ENCODE measurements at places on chromosomes 4 and X.

DNA sequence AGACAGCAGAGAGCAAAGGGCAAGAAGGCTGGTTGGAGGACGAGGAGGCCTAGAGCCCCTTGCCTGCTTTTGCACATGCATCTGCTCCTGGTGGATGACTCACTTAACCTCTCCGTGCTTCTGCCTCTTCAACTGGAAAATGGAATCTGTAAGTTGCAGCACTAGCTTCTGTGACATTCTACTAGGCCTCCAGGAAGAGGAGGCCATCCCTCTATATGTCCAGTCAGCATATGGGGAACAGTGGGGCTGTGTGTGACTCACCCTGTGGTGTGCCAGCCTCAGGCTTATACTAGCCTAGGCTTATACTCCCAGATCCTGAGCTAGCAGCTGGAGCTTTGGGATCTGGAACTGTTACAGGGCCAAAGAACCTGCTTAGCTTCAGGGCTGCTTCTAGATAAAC lies 36.0 kb downstream of the RTL9 start:
- no peak for DNase-seq

- DNase-seq: no peak
Observed at GRCh38 chrX:17449866-17450265, 74.9 kb downstream of the NHS start.

DNA sequence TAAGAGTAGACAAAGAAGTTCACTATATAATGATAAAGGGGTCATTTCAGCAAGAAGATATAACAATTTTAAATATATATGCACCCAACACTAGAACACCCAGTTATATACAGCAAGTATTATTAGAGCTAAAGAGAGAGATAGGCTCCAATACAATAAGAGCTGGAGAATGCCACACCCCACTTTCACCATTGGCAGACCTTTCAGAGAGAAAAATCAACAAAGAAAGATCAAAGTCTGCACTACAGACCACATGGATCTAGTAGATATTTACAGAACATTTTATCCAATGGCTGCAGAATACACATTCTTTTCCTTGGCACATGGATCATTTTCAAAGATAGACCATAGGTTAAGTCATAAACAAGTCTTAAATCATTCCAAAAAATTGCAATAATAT lies 479.7 kb upstream of the DIAPH2 start:
- no peak for DNase-seq

DNA sequence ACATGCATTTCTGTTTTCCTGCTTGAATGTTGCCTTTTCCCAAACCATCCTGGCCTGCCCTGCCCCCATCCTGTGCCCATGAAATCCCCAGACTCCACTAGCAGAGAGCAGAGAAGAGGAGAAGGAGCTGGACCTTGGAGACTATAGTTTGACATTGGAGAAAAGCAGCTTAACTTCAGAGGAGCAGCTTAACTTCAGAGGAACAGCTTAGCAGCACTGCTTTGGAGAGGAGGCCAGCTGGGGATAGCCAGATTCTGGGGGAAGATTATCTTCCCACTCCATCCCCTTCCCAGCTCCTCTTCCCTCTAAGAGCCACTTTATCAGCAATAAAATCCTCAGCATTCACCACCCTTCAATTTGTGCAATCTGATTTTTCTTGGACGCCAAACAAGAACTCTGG lies 443.0 kb downstream of the PCDH10 start:
- no peak for DNase-seq

- no peak for DNase-seq
Observed at GRCh38 chr4:72311291-72311690, 257.7 kb downstream of the ADAMTS3 start.

GRCh38 chrX:26653050-26653449 lies 437.1 kb downstream of the MAGEB5 start:
- DNase-seq: no peak

DNA sequence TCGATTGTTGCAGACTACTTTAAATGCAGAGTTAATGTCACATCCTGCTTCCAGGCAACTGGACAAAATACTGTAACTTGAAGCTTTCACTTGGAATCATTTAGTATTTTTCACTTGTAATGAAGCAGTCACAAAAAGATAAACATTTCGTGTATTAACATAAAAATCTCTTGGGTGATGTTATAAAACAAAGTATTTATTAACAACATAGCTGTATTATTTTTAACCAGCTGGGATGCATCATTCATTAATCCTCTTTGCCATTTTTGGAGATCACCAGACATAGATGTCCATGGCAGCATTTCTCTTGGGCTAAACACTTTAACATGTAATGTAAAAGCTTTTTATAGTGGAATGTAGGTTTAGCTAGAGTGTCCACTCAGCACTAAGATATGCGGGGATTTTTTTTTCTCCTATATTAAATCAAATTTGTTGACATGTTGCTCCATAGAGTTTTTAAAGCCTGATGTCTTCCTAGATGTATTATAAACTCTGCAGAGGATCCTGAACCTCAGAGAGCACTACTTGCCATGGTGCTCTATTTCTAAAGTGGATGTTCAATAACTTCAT lies 193.7 kb upstream of the SPANXN4 start:
- DNase-seq: peak; percentile 24

DNA sequence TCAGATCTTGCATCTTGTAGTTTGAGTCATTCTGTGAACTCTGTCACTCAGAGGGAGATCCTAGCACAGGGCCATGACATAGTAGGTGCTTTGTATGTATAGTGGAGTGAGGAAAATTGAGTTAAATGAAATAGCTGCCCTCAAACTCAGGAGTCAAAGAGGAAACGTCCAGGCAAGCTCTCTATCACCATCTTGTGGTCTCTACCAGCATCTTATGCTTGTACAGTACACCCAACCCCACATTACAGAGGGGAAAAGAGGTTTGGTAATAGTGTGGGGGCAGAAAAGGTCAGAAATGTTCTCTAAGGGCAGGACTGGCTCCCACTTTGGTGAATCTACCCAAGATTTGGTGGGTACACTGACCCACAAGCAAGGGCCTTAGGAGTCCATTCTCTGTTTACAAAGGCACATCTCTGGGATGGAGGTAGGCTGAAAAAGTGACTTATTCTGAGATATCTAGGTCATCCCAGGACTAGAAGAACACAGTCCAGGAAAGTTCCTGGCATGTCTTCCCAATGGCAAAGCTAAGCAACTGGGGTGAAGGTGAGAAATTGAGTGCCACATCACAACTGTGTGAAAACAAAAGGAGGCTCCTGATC lies 131.8 kb downstream of the OR13H1 start:
- no peak for DNase-seq

GRCh38 chr4:145861336-145862318 lies 77.0 kb downstream of the ZNF827 start:
- no peak for DNase-seq

DNA sequence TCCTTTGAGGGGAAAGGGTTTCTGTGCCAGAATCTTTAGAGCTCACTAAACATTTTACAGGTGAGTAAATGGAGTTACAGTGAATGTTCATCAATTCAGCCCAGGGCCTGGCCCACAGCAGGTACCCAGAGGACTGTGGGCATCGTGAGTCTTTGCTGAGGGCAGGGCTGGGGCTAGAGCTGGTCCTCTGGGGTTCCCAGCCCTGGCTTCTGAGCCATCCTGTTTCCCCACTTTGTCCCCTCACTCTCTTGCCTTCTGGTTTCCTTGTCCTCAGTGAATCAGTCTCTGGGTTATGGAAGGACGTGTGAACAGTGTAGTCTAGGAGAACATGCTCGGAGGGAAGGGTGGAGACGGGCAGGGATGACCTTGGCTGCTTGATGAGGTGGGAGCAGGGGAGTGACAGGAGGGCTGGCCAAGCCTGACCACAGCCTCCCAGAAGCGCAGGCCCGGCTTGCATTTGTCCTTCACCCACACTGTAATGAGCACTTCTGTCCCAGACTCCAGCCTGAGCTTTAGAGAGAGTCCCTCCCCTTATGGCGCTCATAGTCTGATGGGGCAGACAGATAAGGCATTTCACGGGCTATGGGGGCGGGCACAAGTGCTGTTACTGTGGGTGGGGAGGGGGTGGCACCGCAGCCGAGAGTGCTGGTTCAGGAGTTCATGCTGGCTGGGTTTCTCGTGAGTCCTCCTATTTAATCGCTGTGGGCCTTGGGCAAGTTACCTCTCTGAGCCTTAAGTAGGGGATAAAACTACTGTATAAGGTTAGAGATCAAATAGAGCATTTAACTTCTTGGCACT lies 17.3 kb downstream of the TBC1D14 start:
- no peak for DNase-seq

GRCh38 chr4:64713256-64713840 lies 304.1 kb upstream of the TECRL start:
- peak; percentile 9 for DNase-seq

DNA sequence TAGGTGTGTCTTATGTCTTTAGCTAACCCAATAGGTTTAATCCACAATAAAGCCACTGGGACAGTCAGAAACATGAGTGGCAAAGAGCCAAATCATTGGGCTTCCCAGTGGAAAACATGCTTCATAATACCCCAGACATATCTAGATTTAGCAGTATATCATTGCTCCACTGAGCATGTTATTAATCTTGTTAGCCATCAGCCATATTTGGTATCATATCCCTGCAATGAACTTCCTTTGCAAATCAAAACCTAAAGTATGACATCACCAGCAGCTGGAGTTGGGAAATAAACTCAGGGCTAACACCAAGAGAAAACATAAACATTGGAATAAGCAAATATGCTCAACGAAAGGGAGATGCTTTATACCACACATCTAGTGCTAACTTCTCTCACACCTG lies 280.8 kb upstream of the NOCT start:
- DNase-seq: no peak

All from renal pelvis (tissue), 12 donors.